Activated T-cell treated with anti-CD3 and anti-CD28 coated beads, Interleukin-2, amount 50 U/mL, for 24 hours (primary cell): ENCODE measurements at places on chromosomes 2 and 18.

GRCh38 chr18:11115276-11115675 is 34.1 kb downstream of the PIEZO2 start:
- DNase-seq = no peak

GRCh38 chr2:173580351-173580750 is 225.7 kb downstream of the CDCA7 start:
- DNase-seq = no peak

- DNase-seq = no peak
These were observed 196.1 kb downstream of the AGPS start for GRCh38 chr2:177588671-177589070.

- no peak for DNase-seq
These were observed 145.6 kb downstream of the AGAP1 start for GRCh38 chr2:235639428-235639773.

DNA sequence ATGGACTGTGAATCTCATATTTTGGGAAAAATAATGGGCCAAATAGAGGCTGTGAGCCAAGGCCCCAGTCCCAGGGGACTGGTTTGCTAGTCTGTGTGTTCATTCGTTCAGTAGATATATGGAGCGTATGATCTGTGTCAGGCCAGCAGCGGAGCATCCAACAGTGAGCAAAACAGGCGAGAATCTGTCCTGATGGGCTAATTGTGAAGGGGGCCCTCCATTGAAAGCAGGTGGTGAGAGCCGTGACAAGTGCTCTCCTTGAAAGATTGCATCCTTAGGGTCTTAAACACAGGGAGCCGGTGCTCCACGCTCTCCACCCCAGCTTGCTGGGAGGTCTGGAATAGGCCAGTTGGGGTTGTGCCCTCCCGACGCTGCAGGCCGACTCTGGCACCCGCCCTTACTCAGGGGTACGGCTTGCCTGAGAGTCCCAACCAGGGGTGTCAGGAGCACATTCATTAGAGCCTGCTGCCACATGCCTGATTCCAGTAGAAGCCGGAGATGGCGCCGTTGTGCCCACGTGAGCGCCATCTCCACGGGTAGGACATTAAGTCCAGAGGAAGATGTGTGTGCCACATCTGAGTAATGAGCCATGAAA is 213.3 kb downstream of the SH3RF3 start:
- no peak for DNase-seq

DNA sequence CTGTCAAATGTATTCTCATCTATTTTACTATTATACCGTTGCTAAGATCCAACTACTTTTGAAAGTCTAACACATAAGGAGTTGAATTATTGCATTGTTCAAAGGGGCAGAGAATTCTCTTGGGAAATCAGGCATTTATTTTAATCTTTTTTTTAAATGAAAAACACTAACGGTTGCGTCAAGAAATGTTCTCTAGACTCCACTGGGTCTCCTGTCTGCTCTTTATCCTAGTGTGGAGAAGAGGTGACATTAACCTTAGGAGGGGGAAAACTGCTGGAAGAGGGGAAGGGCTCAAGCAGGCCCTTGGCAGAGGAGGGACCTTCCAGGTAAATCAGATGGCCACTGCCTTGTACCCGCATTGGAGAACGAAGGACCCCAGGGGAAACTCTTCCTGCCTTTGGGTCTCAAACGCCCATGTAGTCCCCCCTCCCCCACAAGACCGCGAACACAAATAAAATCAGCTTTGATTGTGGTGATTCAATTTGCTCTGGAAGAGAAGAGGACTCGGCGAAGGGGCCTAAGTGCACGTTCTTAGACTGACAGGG is 1.1 kb upstream of the APCDD1 start:
- DNase-seq = no peak

GRCh38 chr2:64291181-64291580 is 147.0 kb upstream of the PELI1 start:
- DNase-seq = no peak
